ENCODE measurements at places on chromosomes 2 and 18.

DNA sequence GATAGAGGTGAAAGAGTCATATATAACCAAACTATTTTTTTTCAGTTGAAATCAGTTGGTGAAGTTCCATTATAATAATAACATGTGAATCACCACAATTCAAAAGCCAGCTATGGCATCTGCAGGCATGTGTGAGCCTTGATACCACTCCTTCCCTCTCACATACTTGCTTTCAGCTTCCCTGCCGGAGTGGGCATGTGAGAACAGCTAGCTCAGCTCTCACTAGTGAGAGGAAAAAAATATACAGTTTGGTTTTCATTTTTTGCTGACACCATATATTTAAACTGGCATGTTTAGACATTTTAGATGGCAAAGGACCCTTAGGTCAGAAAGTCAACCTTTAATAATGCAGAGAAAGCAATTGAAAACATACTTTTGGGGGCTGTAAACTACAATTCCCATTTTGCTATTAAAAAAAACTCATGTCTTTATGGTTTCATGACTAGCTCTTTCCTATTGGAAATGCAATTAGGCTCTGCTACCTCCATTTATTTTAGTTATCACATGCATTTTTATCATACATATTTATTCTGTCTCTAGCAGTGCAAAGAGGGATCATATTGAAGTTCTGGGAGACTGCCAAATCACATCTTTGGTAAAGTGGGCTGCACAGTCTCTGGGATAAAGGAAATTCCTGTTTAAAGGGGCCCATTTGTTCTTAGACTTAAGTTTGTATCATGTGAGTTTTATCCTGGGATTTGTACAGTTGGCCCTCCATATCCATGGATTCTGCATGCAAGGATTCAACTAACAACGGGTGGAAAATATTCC, 33.2 kb upstream of the SLC40A1 start:
- no peak for DNase-seq

GRCh38 chr18:63046375-63046774, 273.2 kb downstream of the BCL2 start:
- no peak for DNase-seq

DNA sequence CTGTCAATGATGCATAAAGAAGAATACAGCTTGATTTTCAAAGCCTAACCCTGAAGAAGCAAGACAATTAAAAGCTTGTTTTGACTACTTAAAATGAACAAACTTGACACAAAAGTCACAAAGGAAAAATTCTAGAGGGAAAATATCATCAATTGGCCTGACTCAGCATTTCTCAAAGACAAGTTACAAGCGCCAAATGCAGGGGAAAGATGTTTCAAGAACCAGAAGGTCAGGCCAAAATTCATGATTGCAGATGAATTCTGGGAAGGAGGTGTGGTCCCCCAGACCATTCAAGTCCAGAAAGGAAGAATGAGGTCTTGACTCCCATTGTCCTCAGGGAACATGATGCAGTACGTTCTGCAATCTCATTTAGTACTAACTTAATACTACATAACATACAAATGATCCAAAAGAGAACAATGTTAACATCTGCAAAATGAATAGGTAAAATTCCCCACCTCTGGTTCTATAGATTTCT, 64.5 kb downstream of the FAM210A start:
- no peak for DNase-seq

GRCh38 chr18:57943723-57944122, 100.3 kb upstream of the NEDD4L start:
- no peak for DNase-seq

DNA sequence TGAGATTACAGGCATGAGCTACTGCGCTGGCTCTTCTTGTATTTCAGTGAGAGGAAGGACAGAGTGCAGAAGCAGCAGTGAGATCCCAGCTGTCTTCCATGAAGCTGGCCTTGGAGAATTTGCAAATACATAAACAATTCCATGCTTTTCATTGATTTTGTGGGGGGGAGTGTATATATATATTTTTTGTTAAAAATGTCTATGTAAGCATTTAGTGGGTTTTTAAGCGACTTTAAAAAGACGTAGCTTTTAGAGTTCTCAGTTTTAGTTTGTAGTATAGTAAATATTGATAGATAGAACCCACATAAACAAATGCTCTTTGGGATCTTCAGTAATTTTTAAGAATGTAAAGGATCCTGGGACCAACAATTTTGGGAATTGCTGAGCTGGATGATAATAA, 6.3 kb downstream of the RBFA start:
- DNase-seq = no peak

- DNase-seq = no peak
Measured at GRCh38 chr2:98334439-98335078, 11.7 kb upstream of the CNGA3 start.

GRCh38 chr18:68219274-68219673, 495.6 kb downstream of the TMX3 start:
- DNase-seq = no peak

DNA sequence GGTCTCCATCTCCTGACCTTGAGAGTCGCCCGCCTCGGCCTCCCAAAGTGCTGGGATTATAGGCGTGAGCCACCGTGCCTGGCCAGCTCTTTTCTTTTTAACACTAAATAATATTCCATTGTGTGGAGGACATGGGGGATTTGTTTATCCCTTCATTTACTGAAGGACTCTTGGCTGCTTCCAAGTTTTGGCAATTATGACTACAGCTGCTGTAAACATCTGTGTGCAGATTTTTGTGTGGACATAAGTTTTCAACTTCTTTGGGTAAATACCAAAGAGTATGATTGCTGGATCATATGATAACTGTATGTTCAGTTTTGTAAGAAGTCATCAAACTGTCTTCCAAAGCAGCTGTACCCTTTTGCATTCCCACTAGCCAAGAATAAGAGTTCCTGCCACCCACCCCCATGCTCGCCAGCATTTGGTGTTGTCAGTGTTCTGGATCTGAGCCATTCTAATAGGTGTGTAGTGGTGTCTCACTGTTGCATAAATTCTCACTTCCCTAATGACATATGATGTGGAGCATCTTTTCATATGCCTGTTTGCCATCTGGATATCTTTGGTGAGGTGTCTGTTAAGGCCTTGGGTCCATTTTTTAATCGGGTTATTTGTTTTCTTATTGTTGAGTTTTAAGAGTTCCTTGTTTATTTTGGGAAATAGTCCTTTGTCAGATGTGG, 52.2 kb downstream of the TNFRSF11A start:
- no peak for DNase-seq

DNA sequence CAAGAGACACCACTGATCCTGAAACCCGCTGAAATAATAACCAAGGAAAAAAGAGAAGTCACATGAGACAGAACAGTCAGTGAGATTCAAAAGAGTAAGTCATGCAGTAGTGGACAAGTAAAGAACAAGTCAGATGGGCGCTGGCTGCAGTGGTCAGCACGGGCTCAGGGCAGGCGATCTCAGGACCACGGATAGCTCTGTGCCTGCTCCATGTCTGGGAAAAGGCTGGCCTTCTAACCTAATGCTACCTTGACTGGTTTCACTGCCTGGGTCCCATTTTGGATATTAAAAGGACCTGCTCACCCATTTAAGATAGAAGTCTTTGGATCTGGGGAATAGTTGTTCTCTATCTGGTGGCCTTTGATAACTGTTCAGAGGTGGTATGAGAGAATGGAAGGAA, 61.7 kb upstream of the LCLAT1 start:
- no peak for DNase-seq

- DNase-seq = peak; percentile 79
Measured at GRCh38 chr2:43221124-43221762, 5.2 kb downstream of the ZFP36L2 start.

- peak; percentile 11 for DNase-seq
Measured at GRCh38 chr2:242046206-242046826, 176.8 kb downstream of the RTP5 start.

GRCh38 chr2:60861736-60862135, 19.6 kb upstream of the REL start:
- DNase-seq = no peak

- peak; percentile 4 for DNase-seq
Measured at GRCh38 chr2:240981280-240981679, 17.1 kb upstream of the SNED1 start.

Data from ascending aorta (tissue), 2 donors.